ENCODE measurements at places on chromosomes 3 and 15.

GRCh38 chr3:7282988-7283387, 422.1 kb downstream of the GRM7 start:
- no peak for DNase-seq

- DNase-seq: no peak
These were observed 9.2 kb upstream of the CCDC33 start for GRCh38 chr15:74226761-74227540.

- DNase-seq: no peak
These were observed 16.3 kb upstream of the NEK10 start for GRCh38 chr3:27385504-27385903.

GRCh38 chr3:159925248-159925647, 63.4 kb upstream of the IL12A start:
- no peak for DNase-seq

DNA sequence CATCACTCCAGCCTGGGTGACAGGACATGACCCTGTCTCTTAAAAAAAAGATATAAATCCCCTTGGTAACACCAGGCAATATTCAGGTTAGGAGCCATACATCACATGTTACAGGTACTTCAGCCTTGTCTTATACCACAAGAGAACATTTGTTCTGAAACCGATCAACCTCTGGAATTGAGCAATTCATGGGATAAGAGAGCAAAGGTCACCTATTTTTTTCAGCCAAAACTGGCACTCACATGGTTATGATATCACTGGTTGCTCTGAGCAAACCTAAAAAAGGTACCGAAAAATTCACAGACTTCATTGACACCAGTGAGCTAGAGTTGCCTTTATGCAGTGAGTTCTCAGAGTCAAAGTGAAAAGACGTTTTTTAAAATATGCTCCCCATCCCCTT, 9.1 kb downstream of the SPICE1 start:
- DNase-seq: no peak

DNA sequence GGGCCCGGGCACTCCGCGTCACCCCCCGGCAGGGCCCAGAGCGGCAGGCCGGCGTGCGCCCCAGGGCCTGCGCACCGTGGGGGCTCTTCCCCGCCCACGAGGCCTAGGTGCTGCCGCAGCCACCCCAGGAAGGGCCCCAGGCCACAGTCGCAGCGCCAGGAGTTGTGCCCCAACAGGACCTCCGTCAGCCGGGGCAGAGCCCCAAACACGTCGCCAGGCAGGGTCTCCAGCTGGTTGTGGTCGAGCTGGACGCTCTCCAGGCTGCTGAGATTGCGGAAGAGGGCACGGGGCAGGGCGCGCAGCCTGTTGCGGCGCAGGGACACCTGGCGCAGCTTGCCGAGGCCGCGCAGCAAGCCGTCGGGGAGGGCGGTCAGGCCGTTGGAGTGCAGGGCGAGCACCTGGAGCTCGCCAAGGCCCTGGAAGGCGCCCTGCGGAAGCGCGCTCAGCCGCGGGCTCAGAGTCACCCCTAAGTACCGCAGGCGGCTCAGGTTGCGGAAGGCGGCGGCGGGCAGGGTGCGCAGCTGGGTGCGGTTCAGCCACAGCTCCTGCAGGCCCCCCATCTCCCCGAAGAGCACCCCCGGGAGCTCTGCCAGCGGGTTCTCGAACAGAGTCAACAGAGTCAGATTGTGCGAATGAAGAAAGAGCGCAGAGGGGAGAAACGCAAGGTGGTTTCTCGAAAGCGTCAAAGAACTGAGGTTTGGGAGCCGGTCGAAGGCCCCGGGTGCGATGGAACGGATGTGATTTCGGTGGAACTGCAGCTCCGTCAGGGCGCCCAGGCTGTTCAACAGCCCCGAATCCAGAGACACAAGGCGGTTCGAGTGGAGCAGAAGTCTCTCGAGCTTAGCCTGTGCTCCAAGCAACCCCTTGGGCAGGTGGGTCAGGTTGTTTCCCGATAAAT, 2.0 kb downstream of the GP5 start:
- DNase-seq: peak; percentile 30

DNA sequence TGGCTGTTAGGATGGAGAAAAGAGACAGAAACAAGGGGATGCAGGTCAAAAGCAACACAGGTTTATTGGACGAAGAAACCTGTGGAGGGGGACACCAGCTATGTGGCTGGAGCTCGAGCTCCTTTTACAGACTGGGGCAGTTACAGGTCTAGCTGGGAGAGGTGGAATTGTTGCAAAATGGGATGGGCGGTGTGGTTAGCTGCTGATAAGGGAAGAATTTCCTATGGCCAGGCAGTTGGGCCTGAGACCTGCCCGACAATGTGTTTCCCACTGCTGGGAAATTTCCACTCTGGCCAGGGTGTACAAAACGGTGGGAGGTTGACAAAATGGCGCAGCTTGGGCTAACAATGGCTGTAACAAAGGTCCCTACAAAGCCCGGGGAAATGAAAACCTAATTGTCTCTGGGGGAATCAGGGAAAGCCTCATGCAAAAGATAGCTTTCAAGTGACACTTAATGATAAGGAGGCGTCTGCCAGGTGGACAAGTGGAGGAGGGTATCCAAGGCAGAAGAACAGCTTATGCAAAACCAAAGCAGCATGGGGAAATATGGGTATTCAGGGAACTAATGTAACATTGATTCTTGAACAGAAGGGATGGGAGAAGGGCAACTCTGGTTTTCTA, 137.4 kb upstream of the SGO1 start:
- DNase-seq: no peak

- no peak for DNase-seq
These were observed 23.4 kb upstream of the GREM1 start for GRCh38 chr15:32694222-32694983.

- no peak for DNase-seq
These were observed 1.5 kb downstream of the SATB1 start for GRCh38 chr3:18423401-18424212.

DNA sequence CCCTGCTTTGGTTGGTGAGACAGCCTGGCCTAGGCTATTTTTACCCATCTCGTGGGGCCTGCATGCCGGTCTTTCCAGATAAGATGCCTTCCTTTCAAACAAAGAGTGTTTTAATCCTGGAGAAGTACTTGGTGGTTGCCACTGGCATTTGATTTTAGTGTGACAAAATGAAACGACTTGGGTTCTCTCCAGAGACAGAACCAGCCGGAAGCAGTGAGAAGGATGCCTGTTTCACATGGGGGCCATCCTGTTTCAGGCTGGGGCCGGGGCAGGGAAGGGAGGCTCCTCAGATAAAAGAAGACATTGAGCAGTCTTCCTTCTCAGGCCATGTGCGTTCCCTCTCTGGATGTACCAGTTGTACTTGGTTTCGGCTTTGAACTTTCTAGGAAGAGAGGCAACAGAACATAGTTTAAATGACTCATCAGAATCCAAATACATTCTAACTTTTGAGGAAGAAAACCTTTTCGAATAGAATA, 74.9 kb downstream of the TOP2B start:
- DNase-seq: no peak

GRCh38 chr15:64763021-64763420, 12.4 kb downstream of the RBPMS2 start:
- DNase-seq: no peak

GRCh38 chr3:118538187-118538586, 496.5 kb downstream of the IGSF11 start:
- no peak for DNase-seq

GRCh38 chr15:101169495-101170071, 82.3 kb downstream of the CHSY1 start:
- no peak for DNase-seq

DNA sequence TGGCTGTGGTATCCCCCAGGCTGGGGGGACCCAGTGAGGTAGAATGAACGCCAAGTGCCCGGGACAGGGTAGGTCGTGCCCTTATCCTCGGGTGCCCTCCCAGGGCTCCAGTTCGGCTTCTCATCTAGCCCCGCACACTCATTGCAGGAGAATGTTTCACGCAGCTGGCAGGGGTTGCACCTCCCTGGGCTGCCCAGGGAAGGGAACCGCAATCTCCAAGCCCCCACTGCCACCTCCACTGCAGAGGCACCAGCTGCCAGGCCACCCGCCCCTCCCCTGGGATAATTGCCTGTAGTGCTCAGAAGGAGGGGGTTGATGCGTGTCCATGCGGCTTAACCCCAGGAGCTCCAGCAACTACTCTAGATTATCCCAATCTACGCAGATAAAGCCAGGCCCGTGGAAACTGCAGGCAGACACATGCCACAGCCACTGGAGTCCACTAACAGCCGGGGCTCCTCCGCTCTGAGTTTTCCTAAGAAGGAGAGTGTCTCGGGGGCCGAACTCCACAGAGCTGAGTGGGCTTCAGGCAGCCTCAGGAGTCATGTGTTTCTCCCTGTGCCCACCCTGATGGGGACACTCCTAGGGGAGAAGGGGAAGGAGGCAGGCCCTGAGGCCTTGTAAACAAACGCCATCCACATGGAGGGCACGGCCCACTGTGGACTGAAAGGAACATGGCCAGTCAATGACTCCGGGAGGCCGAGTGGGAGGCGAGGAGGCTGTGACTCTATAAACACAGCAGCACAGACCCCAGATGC, 137.2 kb upstream of the IQSEC1 start:
- no peak for DNase-seq

DNA sequence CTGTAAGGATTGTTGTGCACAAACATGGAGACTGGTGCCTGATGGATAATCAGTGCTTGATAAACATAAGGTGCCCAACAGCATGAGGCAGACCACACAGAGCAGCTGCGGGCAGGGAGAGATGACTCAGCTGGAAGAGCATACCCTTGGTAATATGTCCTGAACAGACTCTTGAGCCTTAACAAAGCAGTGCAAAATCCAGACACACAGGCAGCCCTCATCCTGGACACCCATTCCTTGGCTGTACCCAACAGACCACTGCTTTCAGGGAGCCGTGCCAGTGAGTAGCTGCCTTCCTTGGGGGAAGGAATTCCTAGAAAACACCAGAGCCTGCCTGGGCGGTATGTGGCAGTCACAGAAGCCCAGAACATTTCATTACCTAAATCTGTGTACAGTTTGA, 156.2 kb downstream of the CLSTN2 start:
- DNase-seq: no peak

DNA sequence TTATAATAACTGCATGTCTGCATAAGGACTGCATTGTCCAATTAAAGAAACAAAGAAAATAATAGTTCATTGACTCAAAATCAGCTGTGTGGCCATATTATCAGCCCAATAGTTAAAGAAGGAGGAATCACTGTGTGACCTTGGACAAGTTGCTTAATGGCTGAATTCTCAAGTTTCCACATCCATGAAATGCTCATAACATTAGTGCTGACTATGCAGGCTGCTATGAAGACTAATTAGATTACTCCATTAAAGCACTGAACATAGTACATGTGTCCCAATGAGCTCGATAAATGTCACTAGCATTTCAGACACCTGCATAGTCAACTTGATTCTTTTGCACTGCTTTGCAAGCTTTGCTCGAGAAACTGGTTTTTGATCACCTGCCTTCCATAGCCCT, 111.1 kb upstream of the WNT5A start:
- DNase-seq: no peak

- no peak for DNase-seq
These were observed 74.9 kb upstream of the NDN start for GRCh38 chr15:23762026-23762425.

- DNase-seq: no peak
These were observed 4.8 kb upstream of the CLSTN2 start for GRCh38 chr3:139930211-139930610.

DNA sequence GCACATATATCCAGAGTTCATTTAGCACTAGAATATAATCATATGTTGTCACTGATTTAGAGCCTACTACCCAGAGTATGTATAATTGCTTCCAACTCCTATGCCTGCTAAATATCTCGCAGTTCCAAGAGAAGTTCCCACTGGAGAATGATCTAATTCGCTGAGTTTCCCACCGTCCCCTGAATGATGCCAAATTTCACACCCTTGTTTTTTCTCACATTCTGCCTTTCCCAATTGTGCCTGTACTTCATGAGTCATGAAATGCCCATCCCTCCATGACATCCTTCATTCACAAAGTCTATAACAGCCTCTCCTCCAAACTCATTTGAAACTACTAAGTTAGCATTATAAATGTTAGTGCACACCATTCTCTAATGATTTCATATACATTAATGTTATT, 177.2 kb downstream of the CBLB start:
- DNase-seq: no peak

DNA sequence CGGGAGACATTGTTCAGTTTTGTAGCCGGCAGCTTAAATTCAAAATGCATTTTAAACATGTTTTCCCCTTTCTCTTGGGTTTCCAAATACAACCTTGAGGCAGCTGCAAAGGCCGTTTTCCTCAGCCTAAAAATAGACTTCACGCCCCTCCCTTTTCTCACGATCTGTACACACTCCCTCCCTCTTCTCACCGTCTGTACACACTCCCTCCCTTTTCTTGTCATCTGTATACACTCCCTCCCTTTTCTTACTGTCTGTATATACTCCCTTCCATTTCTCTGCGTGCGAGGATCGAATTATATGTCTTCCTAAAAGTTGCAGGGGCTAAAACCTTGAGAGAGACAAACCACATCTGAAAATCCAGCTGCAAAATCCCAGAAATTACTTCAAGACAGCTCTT, 8.9 kb downstream of the MUC4 start:
- no peak for DNase-seq

GRCh38 chr3:191631496-191631895, 170.5 kb downstream of the PYDC2 start:
- DNase-seq: no peak

- no peak for DNase-seq
These were observed at the start of gene UCN2 for GRCh38 chr3:48563382-48563918. Gene UCN2 (minus strand): TSS chr3:48563781. CDS start chr3:48563124, 657 bp downstream.

- no peak for DNase-seq
These were observed 4.2 kb upstream of the NPHP3 start for GRCh38 chr3:132726341-132726823.

DNA sequence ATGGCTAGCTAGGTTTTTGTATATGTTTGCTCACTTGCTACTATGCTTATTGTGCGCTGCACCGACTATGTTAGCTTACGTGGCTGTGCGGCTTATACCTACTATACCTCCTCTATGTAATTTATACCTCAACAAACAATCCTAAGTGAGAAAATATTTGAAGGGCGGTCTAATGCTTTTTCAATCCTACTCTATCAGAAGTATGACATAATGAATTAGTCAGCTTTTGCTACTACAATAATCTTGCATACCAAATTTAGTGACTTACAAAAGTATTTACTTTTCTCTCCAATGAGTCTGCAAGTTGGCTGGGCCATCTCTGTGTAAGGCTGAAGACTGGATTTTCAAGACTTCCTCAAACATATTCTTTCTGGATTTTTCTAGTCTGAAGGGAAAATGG, 391.2 kb upstream of the NECTIN3 start:
- no peak for DNase-seq

DNA sequence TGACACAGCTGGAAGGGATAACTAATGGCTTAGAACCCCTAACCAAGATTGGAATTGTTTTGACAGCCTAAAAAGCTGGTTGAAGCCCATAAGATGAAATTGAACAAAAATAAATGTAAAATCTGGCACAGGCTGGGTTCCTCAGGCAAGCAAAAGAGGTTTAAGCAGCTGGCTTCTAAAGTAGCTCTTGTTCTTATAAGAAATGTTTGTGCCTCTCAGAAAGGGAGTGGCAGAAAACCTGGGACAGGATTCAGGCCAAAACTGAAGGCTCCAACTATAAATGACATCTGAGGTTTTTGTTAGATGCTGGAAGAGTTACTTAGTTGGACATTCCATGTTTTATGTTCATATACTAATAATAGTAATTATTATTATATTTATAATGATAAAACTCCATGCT, 378.3 kb downstream of the CNTN4 start:
- no peak for DNase-seq

GRCh38 chr3:178436773-178437172, 99.5 kb upstream of the KCNMB2 start:
- no peak for DNase-seq

GRCh38 chr15:91461377-91461776, 361.3 kb downstream of the SV2B start:
- DNase-seq: no peak

All from T-helper 17 cell (primary cell).